ENCODE measurements at places on chromosomes 3 and 15. TPM values are rescaled to one million over a fixed set of nuclear protein-coding genes. Genes with fewer than 3 reads are reported as not detected.
A peak's percentile ranks its signal among the peaks of the same experiment; 100 is the strongest.

DNA sequence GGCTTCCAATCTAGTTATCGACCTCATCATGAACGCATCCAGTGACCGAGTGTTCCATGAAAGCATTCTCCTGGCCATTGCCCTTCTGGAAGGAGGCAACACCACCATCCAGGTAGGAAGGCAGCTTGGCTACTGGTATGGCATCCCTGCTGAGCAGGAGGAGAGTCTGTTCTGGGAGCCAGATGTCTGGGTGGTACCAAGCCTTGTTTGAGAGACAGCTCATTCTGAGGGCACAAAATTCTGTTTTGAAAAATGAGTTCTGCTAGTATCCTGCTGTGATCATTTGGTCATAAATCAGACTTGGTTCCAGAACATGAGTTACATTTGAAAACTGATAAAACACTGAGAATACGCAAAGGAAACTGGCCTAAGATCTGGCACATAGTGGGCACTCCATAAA is 242.1 kb downstream of the ITPR1 start:
- DNase-seq = no peak

Gene KNL1
- total RNA-seq = 13.0 TPM

DNA sequence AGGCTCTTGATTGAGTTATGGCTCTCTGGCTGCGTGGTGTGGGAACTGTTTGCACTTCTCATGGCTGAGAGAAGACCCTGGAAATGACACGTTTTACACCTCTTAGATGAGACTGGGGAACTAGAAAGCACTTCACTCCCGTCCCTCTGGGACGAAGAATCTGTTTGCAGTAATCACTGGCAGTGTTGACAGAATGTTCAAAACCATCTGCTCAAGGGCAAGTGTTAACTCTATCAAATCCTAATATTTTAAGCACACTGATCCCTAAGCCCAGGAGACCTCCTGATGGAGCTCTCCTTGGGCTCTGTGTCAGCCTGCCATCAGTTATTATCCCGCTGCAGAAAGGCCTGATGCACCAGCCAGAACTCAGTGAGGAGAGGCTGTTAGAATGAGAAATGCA is 323.8 kb upstream of the DNAJC19 start:
- no peak for DNase-seq

- DNase-seq = no peak
These were observed 212.7 kb upstream of the NR2E3 start for GRCh38 chr15:71597637-71598036.

DNA sequence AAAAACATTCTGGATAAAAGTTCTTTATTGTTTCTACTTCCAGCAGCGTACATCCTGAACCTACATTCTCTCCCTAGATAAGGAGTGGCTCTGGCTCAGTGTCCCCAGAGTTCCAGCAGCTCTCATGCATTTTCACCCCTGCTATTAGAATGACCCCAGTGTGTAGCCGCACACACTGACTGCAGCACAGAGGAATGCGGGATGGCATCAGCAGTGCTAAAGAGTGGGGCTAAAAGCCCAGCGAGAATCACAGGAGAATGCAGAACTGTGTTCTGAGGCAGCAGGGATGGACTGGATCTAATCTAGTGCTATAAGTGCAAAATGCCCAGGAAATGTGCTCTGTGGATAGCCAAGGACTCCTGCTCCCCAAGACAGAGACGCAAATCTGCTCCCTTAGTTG is 66.4 kb upstream of the TJP1 start:
- peak; percentile 88 for DNase-seq

Gene TRIM42
- total RNA-seq = 2.2 TPM

DNA sequence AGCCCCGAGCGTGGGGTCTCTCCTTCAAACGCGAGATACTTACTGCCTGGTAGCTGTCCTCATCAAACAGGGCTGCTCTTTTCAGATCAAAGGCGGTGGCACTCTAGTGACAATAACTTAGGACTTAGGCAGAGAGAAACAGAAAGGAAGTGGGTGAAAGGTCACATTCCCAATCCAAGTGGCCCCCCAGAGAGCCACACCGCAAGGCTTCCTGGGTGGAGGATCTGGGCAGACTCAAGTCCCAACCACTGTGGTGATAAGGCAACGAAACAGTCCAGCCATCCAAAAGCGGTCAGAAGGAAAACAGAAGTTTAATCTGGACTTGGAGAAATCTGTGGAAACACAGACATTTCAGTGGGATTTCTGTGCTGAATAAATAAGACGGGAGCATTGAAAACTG is 227.2 kb downstream of the ADAMTS17 start:
- DNase-seq = peak; percentile 69

DNA sequence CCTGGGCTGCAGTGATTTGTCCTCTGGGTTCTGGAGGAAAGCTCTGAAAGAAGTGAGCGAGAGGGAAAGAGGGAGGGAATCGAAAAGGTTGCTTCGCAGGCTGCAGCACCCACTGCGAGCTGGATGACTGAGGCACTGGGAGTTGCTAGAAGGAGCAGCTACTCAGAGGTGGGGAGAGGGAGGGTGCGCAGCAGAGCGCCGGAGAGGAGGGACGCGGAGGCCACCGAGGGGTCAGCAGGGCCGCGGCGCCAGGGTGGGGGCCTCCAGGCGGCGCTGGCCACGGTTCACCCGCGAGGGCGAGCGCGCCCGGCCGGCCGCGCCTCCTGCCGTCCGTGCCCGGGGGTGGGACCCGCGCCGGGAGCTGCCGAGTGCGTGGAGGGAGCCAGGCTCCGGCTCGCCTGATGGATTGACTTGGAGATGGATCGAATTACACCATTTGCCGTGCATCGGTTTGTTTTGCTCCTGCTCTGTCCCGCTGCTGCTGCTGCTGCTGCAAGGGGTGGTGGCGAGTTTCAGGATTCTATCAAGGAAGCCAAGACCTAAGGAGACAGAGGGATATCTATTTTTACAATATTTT is at the start of gene SEMA6D:
Gene SEMA6D, plus strand, starts transcription at position 470 of the 577 bp plus-strand sequence. CDS start 42,294 bp downstream, outside the sequence.
- DNase-seq = peak; percentile 92

Data from umbilical cord (tissue), 2 donors.